NCI-H1092 treated with DMSO at 0.1 percent for 48 hours (cell line): ENCODE measurements at places on chromosomes 1 and 21.

DNA sequence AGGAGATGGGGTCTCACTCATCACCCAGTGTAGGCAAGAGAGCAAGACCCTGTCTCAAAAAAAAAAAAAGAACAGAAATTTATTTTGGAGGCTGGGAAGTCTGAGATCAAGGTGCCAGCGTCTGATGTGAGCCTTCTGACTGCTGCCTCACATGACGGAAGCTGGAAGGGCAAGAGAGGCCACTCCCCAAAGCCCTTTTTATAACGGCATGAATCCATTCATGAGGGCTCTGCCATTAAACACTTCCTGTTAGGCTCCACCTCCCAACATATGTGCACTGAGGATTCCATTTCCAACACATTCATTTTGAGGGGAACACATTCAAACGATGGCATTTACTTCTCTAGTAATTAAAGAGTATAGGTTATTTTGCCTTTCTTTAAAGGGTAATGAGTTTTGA is 50.9 kb upstream of the C1orf198 start:
- no peak for DNase-seq

- peak; percentile 62 for DNase-seq
Measured at GRCh38 chr1:43932786-43933385, 715 bp upstream of the ARTN start.

DNA sequence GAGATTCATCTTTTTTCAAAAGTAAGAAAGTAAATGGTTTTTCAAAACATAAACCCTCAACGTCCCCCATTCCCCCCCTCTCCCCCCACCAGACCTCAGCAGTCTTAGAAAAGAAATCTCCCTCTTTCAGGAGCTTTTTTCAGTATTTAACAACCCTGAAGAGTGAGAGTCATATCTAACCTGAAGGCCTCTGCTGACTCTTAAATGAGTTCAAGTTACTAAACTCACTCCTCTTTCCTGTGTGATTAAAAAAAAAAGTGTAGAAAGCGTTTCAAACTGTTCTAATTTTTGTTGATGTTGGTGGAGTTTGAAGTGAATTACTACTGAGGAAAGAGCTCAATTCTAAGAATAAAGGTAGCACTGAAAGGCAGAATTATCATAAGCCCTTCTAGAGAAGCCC is 93.7 kb downstream of the VAV3 start:
- DNase-seq = no peak

- peak; percentile 77 for DNase-seq
Measured at GRCh38 chr1:28668956-28669723, 556 bp downstream of the GMEB1 start.

DNA sequence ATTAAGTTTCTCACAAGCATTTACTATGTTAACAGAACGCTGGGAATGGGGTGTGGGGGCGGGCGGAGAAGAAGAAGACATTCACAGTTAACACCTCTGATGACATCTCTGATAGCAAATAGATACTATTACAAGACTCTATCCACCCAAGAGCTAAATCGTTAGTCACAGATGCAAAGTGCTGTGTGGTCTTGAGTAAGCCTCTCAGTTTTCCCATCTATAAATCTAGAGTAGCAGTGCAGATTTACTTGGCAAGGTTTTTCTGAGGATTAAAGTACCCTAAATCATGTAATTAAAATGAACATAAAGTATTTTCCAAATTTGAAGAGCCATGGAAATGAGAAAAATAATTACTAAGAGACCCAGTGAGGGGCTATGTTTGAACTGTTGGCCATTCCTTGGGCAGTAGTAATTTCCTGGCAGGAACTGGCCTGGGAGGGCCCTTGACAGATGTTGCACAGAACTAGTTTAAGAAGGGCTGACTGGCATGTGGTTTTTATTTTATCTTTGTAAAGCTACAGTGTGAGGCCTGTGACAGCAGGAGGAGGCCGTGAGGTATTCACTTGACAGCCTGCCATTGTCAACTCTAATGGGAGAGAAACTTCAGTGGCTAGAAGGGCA is 58.7 kb upstream of the APOBEC4 start:
- no peak for DNase-seq

DNA sequence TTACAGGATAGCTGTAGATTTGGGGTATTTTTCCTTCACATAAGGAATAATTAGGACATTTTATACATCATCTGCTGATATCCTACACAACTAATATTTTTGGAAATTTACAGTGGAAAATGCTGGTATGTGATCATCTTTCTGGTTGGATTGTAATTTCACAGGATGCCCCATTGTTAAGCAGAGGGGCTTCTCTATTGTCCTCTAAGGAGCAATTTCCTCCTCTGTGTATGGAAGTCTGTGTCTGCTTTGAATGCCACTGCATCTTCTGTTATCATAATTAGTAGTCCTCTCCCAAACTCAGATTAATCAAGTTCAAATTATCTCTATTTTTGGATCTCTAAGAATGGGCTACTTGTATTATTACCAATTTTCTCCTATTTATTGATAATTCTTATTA is 988.1 kb upstream of the B3GALT2 start:
- DNase-seq = no peak

- no peak for DNase-seq
Measured at GRCh38 chr21:21547368-21547953, 549.3 kb downstream of the NCAM2 start.

- DNase-seq = no peak
Measured at GRCh38 chr1:215277532-215277931, 195.0 kb downstream of the KCNK2 start.

DNA sequence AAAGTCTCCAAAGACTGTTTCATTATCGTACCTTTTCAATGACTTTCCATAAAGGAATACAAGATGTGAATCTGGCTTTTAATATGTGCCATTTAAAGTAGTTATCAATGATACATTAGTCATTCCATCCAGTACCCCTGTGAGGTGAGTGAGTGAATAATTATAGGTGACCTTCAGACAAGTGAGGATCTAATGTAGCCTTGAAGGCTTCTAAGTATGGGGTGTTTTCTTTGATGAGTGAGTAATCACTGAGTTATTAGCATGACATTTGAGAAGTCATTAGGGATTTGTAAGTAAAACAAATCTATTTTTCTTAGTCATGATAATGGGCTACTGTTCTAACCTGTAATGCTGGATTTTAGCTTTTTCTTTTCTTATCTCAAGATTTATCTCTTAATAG is 831.4 kb downstream of the ADGRL2 start:
- no peak for DNase-seq

GRCh38 chr1:170881268-170882265 is 53.8 kb upstream of the MROH9 start:
- peak; percentile 10 for DNase-seq

DNA sequence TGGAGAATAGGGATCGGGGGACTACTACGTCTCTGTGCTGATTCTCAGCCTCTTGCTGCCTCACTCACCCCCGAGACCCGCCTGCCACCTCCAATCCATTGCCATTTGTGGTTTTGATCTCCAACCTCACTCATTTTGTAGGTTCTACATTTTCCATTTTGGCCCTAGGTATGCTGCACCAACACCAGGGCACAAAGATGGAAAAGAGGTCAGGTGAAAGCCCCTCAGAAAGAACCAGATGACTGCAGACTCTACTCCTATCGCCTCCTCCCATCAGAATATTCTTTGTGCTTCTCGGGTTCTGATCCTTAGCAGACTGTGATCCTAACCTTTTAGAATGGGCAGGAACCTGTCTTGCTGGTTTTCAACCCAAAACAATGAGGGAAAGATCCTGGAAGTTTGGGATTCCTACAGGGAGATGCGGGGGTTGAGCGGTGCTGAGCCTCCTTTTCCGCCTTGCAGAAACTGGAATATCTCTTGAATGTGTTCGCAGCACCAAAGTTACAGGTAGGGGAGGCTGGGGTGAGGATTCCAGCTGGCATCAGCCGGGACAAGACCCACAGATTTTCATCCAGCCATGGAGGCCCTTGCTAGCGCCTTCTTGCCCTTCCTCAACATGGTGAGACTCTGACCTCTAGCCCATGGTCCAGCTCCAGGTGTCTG is 53.1 kb downstream of the RHBG start:
- DNase-seq = no peak
